ENCODE measurements at places on chromosomes 1 and 21.

DNA sequence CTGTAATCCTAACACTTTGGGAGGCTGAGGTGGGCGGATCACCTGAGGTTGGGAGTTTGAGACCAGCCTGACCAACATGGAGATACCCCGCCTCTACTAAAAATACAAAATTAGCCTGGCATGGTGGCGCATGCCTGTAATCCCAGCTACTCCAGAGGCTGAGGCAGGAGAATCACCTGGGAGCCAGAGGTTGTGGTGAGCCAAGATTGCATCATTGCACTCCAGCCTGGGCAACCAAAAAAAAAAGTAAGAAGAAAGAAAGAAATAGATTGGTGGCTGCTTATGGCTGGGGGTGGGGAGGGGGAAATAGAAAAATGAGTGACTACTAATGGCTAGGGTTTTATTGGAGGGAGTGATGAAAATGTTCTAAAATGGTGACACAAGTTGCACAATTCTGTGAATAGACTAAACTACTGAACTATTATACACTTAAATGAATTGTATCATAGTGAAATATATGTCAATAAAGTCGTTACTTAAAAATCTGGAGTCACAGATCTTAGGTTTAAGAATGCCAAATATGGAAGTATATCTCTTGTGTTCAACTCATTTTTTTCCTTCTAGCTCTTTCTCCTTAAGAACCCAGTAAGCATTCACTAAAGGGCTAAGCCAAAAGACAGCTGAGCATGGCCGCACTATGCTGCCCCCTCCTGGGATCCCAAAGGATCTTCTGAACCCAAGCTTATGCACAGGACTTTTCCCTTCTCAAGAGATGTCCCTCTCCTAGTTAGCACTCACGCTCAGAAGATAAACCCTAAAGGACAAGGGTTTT, 3.2 kb upstream of the NPL start:
- DNase-seq = peak; percentile 87

DNA sequence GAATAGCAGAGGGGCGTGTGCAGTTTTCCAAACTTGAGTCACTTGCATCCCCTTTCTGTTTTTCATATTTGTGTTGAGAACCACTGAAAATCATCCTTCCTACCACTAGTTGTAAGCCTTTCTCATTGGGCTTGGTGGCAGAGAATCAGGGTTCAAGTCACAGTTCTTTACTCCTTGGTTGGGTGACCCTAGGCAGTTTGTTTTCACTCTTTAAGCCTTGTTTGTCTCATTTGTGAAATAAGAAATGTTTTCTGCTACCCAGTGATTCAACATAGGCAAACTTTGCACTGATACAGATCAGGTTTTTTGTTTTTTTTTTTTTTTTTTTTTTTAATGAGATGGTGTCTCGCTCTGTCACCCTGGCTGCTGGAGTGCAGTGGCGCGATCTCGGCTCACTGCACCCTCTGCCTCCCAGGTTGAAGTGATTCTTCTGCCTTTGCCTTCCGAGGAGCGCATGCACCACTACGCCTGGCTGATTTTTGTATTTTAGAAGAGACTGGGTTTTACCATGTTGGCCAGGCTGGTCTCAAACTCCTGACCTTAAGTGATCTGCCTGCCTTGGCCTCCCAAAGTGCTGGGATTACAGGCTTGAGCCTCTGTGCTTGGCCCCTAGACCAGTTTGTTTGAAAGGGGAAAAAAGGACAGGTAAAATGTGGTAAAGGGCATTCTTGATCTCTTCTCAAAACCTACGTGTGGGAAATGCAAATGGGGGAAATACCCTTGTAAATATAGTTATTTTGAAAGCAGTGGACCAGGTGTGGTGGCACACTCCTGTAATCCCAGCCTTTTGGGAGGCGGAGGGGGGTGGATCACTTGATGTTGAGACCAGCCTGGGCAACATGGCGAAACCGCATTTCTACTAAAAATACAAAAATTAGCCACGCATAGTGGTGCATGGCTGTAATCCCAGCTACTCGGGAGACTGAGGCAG, 3.2 kb downstream of the CLIC4 start:
- DNase-seq = no peak

DNA sequence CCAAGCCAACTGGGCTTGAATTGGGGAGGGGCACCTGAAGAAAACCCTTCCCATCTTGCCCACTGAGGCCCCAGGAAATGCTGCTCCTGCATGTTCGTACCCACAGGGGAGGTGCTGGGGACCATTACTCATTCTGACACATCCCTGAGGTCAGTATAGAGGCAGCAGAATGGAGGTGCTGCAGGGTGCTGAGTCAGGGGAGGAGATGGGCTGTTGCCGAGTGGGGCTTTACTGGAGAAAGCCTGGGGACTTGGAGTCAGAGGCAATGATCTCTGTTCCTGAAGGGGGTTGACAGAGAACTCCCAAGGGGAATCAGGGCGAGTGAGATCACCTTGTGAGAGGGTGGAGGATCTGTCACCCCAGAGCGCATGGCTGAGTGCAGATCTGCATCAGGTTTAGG, 40.2 kb upstream of the KCNA10 start:
- DNase-seq = no peak

- DNase-seq = no peak
Measured at GRCh38 chr21:42456457-42456856, 39.6 kb downstream of the RSPH1 start.

DNA sequence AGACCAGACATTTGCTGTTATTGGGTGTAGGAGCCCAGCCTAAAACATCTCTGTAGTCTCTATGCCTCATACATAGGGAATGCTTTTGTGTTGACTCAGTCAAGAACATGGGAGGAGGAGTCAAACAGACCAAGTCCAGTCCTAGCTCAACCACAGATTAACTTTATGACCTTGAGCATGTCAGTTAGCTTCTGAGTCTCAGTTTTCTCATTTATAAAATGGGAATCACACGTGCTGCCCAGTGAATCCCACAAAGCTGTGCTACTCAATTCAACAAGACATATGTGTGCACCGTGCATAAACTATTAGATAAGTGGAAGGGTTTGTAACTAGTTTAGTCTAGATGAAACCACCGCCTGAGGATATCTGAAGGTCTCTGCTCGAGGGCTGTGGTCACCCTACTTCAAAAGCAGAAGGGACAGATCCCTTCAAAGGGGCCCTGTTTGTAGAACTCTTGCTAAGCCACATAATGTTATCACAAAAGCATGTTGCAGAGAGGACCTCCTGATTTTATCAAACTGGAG, 109.5 kb upstream of the NFIA start:
- peak; percentile 22 for DNase-seq

DNA sequence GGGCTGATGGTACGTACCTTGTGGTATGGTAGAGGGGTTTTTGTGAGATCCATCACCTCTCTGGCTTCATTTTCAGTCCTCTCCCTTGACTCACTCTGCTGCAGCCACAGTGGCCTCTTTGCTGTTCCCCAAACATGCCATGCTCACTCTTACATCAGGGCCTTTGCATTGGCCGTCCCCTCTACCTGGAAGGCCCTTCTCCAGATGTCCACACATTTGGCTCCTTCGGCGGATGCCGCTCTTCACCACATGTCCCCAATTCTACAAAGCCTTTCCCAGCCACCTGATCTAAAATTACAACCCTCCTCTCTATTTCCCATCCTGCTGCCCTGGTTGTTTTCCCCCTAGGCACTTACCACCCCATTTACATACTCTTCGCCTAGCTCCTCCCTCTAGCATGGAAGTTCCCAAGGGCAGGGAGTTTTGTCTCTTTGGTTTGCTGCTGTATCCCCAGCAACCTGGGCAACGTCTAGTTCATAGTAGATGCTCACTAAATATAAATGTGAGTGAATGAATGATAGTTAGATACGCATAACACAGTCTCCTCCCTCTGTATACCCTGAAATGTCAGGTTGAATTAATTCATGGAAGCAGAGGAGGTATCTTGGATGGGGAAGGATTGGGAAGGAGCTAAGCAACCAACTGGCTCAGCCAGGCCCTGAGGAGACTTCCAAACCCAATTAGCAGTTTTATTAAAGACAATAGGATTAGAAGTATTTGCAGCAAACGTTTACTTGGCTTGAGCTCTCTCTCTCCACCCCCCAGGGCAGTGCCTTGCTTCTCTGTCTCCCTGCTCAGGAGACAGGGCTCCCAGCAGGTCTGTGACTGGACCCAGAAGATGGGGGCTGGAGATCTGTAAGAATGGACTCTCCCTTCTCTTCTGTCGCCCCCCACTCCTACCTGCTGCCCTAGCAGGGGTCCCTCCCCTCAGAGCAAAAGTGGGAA, 264.2 kb downstream of the GRIK3 start:
- DNase-seq = peak; percentile 79

GRCh38 chr21:32134441-32135130, 144.3 kb downstream of the MIS18A start:
- no peak for DNase-seq

DNA sequence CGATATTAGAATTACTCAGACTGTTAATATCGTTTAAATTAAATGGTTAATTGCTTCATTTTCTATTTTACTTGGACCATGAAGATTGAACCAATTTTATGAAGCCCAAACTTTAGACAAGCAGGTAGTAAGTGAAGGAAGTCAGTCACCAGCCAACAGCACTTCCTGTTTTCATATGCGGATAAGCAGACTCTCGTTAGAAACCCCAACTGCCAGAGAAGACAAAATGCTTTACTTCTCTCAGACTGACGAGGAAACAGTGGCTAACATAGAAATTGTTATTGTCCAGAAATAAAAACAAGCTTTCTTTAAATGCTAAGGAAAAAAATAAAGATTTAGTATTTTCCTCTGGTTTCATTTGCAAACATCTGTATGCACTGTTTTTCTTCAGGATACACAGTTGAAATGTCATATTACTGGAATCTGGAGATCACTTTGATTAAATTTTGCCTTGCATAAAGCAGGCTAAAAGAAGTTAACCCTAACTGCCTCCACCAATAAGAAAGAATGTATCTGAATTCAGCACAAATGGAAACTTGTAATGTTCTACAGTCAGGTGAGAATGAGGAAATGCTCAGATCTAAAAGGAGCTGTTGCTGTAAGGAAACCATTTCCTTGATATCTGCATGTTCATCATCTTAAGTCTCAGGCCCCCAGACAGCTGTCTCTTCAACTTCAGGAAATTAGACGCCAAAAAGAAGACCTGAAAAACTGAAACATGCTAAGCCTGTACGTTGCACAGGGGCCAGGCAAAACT, 129.8 kb upstream of the SAMSN1 start:
- no peak for DNase-seq

DNA sequence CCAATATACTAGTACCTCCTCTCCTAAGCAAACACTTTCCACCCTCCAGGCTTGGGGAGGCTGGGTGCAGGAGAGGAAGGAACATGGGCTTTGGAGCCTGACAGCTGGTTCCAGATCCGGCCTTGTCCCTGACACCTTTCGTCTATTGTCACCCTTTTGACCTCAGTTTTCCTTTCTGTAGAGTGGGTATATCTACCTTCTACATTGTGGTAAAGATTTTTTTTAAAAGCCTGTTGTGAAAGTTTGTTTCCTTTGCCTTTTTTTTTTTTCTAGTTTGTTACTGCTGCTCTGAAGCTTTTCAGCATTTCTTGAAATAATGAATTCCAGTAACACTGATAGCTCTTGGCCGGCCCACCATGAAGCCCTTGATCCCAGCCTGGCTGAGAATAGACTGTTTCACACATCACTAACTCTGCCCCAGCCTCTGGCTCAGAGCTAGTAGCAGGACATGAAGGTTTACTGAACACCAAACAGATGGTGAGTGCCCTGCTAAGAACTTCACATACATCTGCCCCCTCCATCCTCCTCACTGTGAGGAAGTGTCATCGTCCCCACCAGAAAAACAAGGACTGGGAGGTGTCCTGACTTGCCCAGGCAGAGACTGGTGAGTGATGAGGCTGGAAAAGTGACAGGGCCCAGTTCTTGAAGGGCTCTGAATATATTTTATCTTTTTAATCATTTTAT, 33.0 kb upstream of the ID3 start:
- DNase-seq = no peak
